ENCODE measurements at places on chromosomes 4 and X.

- no peak for DNase-seq
These were observed 8.7 kb downstream of the TBC1D14 start for GRCh38 chr4:6918338-6918737.

DNA sequence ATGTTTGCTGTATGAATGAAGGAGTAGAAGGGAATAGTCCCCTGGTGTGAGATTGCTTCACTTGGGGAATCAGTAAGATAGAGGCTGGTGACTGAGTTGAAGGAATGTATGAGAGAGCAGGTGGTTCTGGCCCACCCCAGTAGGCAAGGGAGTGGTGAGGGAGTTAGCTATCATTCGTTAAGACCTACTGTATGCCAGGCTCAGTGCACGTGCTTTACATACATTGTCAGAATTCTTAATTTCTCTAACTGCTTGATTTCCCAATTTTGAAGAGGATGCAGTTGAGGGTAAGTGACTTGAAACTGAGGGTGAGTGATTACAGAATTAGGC is 700 bp downstream of the VMA21 start:
- no peak for DNase-seq

DNA sequence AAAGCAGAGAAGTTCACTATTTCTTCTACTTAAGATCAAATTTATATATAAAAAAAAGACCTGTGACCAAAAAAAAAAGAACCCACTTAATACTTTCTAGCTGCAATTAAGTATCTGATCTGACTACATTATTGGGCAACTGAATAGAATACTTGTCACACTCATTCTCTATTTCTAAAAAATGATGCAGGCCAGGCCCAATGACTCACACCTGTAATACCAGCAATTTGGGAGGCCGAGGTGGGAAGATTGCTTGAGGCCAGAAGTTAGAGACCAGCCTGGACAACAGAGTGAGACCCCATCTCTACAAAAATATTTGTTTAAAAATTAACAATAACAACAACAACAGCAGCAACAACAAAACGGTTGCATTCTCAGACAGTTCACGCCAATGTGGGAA is 108.8 kb upstream of the BMP2K start:
- no peak for DNase-seq

GRCh38 chrX:109487640-109488039 is 5.8 kb upstream of the GUCY2F start:
- DNase-seq, result no peak

GRCh38 chr4:60805500-60806313 is 394.4 kb upstream of the ADGRL3 start:
- no peak for DNase-seq

DNA sequence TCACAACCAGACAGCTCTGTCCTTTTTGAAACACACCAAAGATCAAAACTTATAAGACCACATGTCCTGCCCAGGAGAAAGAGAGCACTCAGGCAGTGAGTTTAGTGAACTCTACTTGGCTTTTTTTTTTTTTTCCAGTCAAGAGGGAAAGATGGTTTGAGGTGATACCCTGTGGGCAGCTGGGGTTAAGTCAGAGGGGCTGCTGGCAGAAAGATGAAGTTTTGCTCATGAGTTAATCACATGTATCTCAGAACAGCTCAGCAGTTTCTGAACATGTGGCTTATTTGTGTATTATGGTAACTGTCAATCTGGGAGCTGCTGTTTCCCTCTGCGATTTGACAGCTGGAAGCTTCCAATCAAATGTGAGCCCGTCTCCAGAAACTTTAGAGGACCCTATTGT is 56.4 kb upstream of the MAP3K15 start:
- DNase-seq, result no peak

- DNase-seq, result no peak
These were observed 172.7 kb downstream of the GPAT3 start for GRCh38 chr4:83708500-83709175.

DNA sequence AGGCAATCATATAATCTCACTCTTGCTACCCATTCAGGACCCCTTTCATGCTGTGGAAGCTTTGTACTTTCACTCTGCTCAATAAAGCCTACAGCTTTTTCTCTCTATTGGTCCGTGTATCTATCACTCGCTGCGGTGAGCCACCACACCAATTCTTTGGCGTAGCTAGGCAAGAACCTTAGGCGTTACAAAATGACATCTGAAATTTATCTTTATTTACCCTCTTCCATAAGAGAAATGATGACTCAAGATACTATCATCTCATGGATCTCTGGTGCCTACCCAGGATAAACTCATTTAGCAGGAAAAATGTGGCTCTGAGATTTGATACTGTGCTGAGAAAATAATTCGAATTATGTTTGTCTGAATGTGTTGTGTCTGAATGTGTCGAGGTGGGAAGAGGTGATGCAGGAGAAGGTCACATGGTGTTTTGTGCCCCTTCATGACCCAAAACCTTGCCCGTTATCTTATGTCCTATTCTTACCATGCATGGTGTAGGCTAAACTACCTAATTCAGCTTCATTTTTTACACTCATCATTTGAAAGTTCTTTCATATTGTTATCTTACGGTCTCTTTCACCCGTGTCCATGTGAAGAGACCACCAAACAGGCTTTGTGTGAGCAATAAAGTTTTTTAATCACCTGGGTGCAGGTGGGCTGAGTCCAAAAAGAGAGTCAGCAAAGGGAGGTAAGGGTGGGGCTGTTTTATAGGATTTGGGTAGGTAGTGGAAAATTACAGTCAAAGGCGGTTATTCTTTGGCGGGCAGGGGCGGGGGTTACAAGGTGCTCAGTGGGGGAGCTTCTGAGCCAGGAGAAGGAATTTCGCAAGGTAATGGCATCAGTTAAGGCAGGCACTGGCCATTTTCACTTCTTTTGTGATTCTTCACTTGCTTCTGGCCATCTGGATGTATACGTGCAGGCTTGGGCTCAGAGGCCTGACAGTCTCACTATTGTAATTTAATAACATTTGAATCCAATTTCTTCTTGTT is 41.6 kb upstream of the GIMD1 start:
- DNase-seq, result no peak

DNA sequence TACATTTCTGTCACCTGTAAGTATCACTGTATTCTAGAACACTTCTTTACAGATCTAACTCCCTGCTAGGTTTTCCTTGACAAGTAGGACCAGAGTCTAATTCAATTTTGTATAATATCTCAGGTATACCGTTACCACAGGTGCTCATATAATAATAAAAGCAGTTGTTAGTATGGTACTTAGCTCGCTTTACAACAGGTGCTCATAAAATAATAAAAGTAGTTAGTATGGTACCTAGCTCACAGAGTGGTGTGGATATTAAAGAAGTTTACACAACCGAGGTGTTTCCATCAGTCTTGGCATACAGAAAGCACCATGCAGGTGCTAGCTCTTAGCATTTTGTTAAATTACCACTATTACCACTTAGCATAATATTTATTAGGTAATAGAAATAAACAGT is 32.9 kb upstream of the FGFBP2 start:
- DNase-seq, result no peak

- no peak for DNase-seq
These were observed 71.7 kb upstream of the IL13RA1 start for GRCh38 chrX:118655561-118656246.

GRCh38 chr4:88003261-88003660 is 4.2 kb upstream of the PKD2 start:
- DNase-seq, result no peak

GRCh38 chr4:61239250-61239649 is 39.1 kb downstream of the ADGRL3 start:
- DNase-seq, result no peak
